CD4-positive, alpha-beta T cell treated with Interleukin-1 beta for 1 hour (primary cell): ENCODE measurements at places on chromosomes 11 and 22.

DNA sequence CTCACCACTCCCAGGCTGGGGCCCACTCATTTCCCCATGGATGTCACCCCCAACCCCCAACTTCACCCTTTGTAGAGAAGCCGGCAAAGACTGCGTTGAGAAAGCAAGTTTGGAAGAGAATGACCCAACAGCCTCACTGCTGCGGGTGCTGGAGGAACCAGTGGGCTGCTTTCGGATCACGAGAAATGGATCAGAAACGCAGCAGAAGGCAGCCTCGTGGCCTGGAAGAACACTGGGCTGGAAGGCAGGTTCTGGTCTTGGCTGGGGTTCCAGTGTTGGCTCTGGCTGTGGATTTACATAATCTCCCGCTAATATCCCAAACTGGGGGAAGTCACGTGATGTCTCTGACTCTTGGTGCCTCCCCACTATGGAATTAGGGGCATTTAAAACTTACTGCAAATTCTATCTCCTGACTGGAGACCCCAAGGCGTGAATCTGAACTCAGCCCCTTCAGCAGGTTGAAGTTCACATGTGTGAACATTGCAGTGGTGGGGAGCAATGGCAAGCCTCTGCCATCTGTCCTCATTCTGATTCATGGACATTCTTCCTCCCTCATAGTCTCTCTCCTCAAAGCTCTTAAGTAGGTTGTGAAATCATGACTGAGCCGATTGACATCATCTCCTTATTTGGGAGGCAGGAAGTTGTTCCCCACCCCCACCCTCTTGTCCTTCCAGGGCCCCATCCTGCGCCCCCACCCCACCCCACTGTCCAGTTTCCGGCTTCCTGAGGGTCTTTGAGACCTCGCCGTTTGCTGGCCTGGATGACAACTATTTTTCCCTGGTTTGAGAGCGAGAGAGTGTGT, 37.0 kb upstream of the TIMP3 start:
- no peak for DNase-seq

- no peak for DNase-seq
Measured at GRCh38 chr11:119734788-119735187, 5.8 kb upstream of the NECTIN1 start.

DNA sequence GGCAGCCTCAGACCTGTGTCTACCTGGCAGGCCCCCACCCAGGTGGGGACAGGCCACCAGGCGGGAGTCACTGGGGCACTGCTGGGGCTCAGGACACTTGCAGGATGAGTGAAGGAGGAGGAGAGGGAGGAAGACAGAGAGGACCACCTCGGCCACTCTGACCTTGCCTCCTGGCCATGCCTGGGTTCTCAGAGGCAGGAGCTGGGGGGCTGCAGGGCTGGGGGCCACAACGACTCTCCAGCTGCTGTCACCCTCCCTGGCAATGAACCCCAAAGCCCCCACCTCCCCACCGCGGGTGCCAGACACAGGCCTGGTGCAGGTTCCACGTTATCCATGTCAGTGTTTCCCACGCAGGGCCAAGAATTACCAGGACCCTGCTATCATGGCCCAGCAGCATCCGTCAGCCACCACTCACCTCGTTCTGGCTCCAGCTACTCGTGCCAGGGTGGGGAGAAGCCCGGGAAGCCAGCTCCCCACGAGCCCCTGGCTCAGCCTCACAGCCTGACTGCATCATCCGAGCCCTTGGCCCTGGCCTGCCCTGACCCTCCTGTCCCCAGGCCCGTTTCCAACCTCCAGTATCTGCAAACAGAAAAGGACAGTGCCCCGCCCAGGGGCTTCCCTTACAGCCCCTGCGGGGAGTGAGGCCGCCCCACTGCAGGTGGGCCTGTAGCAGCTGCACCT, 62.4 kb downstream of the BRD1 start:
- DNase-seq: no peak

DNA sequence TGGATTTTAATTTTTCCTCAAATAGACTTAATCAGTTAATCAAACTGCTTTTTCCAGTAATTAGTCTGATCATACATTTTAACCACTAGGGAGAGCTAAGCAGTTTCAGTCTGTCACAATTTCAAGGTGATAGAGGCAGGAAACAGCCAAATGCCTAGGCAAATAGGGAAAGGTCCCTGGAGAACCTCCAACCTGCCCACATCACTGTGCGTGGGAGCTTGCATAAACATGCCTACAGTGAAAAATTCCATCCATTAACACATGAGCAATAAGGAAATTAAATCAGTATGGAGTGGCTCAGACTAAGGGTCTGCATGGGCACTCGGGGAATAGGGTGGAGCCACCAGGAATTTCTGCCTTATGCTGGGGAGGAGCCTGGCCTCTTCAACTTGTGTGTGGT, 74.6 kb downstream of the AASDHPPT start:
- no peak for DNase-seq

- DNase-seq: no peak
Measured at GRCh38 chr22:50551160-50551752, 5.6 kb downstream of the KLHDC7B start.

DNA sequence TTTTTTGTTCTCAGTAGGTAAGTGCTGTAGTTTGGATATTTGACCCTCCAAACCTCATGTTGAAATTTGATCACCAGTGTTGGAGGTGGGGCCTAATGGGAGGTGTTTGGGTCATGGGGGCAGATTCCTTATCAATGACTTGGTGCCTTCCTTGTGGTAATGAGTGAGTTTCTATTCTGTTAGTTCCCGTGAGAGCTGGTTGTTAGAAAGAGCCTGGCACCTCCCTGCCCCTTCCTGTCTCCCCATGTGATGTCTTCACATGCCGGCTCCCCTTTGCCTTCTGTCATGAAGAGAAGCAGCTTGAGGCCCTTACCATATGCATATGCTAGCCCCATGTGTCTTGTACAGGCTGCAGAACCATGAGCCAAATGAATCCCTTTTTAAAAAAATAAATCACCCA, 138.3 kb downstream of the TMEM135 start:
- DNase-seq: no peak

DNA sequence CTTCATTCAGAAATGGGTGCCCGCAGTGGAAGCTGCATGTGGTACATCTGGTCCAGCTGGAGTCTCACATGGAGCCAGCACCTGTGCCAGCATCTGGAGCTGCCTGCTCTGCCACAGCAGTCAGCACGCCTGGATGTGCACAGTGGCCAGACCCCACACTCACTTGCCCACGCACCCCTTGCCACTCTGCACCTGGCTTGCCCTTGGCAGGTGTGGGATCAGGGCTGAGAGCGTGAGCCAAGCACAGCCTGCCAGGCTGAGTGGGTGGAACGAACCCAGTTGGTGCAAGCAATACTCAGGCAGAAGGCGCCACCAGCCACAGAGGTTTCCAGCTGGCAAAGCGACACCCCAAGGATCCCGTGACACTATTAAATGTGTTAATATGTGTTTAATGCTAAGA, 95.5 kb upstream of the AMOTL1 start:
- DNase-seq: no peak

- DNase-seq: no peak
Measured at GRCh38 chr22:40509401-40510134, 127.0 kb downstream of the MRTFA start.

GRCh38 chr22:45537734-45538181, 35.1 kb downstream of the FBLN1 start:
- no peak for DNase-seq

DNA sequence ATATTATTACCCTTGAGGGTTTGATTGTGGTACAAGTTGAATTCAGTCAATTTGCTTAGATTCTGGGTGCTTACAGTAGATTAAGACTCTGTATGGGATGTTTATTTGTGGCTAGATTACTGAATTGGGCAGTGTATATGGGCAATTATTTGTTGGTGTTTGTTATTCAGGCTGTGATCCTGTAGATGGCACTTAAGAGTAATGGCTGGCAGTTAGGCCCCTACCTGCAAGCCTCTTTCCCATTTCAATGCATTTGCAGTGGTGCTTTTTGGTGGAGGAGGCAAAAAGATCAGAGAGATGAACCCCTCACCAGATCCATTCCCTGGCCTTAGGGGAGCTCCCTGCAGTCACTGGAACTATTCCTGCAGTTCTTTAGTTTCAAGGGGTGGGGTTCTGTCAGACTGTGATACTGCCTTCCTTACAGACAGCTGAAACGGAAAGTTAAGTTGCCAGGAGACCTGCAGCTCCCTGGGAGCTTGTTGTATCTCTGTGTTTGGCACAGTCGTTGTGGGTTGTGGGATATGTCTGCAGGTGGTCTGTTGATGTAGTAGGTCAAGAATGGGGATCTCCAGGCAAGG, 199.5 kb downstream of the AASDHPPT start:
- no peak for DNase-seq

DNA sequence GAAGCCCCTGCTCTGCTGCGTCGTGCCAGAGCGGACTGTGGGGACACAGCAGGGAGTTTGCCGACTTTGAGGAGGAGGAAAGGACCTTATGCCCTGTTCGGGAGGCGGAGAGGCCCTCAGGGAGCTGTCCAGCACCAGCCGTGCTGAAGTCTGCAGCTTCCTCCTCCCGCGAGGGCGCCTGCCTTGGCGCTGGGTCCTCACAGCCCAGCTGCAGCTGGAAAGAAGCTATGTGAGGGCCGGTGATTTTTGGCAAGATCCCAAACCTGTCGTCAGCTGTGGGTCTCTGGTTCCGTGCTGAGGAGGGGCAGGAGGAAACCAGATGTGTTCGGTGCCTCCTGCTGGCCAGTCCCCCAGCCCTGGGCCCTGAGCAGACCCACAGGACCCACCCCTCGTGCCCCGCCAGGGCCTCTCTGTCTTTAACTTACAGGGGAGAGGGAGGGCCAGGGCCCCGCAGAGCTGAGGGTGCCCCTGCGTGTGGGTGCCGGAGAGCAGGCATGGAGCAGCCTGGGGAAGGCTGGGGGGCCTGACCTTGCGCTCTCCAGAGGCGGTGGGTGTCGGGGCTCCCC, 12.0 kb downstream of the BRSK2 start:
- DNase-seq: no peak

DNA sequence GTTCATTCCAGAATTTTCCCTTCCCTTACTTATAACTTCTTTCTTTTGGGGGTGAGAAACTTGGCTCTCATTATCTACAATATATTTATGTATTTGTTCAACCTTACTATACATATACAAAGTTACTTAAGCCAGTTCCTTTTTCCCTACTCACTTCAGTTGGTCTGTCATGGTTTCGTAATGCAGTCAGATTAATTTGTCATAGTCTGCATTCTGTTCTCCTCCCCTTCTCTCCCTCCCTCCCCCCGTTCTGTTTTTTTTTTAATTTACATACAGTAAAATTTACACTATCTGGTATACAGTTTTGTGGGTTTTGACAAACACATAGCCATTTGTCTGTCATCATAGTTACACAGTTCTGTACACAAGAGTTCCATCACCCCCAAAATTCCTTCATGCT, 71.8 kb upstream of the ADORA2A start:
- no peak for DNase-seq

DNA sequence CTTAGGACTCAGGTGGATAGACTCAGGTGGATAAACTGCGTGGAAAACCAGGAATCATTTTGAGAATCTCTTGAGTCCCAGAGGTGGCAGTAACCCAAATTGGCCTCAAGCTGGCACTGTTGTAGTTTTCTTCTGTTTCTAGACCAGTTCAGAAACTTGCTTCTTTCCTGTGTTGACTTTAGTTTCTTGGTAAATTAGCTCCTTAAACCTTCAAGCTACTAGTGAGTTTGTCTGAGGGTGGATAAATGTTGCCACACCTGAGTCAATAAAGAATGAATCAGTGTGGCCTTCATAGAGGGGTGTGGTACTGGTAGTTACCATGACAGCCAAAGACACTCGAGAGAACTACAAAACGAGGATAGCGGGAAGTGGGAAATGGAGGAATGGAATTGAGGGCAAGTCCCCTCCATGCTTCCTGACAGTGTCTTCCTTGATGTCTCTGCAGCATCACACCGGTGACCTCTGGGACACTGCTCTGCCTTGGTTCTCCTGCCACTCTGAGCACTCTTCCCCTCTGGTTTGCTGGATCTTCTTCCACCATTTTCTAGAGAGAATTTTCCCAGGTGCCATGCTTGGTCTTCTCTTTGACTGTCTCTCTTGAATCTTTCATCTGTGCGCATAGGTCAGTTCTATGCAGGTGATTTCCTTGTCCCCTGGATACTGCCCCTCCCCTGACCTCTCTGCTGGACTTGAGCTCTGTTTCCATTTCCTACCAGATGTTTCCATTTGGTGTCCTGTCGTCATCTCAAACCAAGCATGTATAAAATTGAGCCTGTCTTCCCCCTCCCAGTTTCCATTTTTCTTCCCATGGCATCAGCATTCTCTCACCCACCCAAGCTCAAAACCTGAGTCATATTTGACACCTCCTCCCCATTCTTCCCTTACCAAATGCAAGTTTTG, 7.2 kb downstream of the POLD4 start:
- no peak for DNase-seq

DNA sequence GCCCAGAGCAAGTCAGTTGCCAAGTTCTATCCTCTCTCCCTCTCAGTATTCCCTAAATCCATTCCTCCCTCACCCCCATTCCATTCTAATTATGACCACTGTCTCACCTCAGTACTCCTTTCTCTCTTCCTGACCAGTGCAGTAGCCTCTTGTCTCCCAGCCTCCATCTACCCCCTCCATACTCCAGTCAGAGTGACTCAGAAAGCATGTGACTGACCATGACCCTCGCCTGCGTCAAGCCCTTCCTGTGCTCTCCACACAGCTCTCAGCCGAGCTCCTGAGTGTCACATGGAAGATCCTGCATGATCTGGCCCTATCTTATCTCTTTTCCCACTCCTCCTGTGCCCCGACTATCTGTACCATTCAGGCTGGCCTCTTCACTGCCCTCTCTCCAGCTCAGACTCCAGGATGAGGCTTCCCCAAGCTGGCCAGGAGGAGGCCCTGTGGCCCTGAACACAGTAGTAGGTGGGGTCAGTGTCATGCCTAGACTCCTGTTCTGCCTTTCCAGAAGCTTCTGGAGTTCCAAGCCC, 42.6 kb downstream of the NEU3 start:
- DNase-seq: no peak

GRCh38 chr11:124278261-124278660, 22.1 kb downstream of the OR8G5 start:
- no peak for DNase-seq

GRCh38 chr22:50361688-50362087, 18.6 kb downstream of the PPP6R2 start:
- no peak for DNase-seq

- no peak for DNase-seq
Measured at GRCh38 chr22:22697377-22698117, 53.1 kb downstream of the GGTLC2 start.

DNA sequence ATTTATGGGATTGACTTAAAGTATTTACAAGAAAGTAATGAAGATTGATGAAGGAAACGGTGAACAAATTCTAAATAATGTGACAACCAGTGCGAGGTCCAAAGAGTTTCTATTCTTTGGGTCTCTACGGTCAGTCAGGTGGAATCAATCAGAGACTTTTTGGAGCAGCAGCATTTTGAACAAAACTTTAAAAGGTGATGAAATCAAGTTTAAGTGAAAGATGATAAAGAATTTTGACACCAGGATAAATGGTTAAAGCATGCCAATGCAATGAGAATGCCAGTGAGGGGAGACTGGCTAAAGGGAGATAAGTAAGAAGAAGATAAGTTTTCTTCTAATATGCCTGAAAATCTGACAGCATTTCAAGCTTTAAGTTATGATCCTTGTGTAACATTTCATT, 67.9 kb downstream of the DCUN1D5 start:
- DNase-seq: no peak
